ENCODE measurements at places on chromosomes 3 and 15.

DNA sequence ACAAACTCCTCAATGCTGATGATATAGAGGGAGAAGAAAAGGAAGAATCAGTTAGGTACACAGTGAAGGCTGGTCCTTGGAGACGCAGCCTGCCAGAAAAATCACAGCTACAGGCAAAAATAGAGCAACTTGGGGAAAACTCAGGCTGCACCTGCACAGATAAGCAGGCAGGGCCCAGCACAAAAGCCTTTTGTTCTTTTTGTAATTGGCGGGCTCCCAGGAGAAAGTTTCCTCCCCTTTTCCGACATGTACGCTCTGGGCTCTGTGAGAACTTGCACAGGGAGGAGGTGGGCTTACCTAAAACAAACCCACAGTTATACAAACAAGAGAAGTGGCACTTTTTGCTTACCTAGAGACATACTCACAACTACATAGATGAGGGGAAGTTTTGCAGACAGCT, 813.4 kb upstream of the EPHA6 start:
- no peak for DNase-seq

- DNase-seq = no peak
Measured at GRCh38 chr15:97712530-97712929, 248.0 kb upstream of the ARRDC4 start.

DNA sequence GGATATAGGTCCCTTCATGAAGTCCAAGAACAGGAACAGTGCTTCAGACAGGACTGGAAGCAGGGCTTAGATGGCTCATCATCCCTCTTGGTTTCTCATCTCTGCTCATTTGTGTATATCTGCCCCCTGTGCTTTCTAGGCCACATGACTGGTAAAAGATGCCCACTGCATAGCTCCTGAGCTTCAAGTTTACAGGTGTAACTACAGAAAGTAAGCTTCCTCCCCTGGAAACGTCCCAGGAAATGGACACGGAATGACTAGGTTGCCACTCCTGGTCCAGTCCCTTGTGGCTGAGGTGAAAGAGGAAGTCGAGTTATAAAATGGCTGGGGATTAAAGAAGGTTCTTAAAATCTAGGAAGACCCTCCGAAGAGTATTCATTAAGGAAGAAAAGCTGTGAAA, 32.5 kb downstream of the MYO5A start:
- no peak for DNase-seq

DNA sequence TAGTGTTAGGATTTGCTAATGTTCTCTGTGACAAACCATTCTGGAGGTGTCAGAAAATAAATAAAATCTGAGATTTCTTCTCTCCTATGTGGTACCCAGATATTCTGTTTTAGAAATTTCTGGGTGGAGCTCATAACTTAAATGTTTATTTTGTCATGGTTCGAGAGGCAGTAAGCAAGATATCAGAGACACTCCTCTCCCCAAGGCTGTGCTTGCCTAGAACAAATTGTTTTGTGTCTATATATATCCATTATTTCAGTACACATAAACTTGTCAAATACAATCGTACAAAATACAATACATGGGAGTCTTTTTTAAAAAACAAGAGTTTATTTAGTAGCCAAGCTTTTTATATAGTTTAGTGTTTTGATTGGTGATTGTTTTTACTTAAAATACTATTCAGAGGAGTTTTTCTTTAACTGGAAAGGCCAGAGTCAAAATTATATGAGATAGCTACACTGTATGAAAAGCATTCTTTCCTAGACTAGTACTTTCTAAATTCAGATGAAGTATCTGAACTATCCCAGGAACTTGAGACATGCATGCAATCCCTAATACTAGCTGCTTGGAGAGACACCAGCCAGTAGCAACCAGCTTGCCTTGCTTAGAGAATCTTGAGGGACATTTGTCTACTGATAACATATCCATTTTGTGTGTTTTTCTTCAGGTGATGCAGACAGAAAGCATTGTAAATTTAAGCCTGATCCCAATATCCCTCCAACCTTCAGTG, 4.7 kb downstream of the EXOG start:
- no peak for DNase-seq

DNA sequence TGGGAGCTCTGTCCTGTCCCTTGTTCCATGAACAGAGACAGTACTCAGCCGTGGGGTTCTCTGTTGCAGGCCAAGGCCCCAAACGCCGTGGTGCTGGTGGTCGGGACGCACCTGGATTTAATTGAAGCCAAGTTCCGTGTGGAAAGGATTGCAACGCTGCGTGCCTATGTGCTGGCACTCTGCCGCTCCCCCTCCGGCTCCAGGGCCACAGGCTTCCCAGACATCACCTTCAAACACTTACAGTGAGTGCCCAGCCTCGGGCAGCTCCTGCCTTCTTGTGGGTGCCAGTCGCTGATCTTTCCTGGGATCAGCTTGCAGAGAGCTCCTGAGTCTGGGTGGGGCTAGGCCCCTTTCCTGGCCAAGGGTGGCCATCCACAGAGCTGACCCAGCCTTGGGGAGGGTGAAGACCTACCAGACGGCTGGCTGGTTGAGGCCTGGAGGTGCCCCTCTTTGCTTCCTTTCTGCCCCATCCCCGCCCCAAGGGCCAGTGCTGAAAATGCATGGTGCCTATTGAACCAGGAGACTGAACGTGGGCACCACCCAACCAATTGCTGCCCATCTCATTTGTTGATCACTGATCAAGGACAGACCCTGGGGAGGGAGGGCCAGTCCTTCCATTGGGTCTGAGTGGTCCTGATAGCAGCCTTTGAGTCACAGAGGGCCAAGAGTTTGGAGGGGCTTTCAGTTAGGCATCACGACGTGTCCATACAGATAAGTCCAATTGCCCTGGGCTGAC, 106.9 kb downstream of the LRRK1 start:
- no peak for DNase-seq

GRCh38 chr15:33722005-33722672, 246.2 kb upstream of the CHRM5 start:
- DNase-seq = peak; percentile 38

DNA sequence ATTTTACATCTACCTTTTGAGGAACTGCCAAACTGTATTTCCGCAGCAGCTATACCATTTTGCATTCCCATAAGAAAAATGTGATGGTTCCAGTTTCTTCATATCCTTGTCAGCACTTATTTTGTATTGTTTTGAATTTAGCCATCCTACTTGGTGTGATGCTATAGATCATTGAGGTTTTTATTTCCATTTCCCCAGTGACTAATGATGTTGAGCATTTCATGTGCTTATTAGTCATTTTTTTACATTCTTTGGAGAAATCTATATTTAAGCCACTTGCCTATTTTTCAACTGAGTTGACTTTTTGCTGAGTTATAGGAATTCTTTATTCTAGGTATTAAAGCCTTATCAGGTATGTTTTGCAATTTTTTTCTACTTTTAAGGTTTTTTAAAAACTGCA, 347.6 kb upstream of the RARB start:
- DNase-seq = no peak

DNA sequence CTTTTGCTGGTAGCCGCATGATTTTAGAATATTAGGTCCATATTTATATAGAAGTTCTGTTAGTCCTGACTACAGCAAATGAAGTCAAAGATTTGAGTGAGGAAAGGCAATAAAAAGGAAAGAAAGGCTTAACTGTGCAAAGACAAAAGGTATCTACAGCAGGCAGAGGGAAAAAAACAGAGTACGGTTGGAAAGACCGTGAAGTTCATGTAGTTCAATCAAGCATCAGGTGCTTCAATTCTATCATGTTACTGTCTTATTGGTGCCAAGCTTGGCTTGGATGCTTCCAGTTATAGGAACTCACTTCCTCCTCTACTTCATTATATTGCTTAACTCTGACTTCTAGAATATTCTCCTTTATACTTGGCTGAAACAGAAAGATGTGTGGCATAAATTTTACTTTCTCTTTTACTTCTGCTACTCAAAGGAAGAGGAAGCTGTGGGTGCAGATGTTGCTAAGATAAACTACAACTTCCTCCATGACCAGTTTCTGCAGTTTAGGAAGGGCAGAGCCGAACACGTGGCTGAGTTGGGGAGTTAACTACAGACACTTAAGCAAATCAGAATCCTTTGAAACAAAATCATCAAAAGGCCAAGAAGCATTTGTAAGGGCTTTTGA, 72.6 kb upstream of the ZBED2 start:
- no peak for DNase-seq

DNA sequence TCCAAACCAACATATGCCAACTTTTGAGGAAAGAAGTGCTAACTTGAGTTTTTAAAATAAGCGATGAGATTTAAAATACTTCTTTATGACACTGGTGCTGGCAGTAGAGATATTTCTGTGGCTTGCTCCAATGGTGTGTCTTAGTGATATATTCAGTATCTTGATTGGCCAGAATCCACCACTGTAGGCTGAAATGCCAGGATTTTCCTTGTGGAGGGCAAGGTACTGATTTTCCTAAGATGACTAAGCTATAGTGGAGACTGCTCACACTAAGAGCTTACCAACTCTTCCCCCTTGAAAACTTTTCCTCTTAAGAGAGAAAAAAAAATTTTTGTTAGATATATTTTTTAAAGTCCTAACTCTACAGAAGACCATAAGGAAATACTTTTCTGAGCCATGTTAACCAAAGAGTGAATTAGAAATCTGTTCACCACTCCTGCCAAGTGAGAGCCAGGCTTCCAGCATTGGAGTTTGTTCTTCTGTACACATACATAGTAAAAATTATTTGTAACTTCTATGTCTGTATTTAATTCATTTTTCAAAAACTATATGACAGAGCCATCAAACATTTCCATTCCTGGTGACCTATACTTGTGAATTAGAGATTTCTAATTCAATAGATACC, 109.1 kb downstream of the PPP2R3A start:
- DNase-seq = no peak

GRCh38 chr15:91559066-91559465, 294.4 kb upstream of the SLCO3A1 start:
- DNase-seq = no peak

- DNase-seq = no peak
Measured at GRCh38 chr3:149026718-149027117, 35.4 kb downstream of the GYG1 start.

DNA sequence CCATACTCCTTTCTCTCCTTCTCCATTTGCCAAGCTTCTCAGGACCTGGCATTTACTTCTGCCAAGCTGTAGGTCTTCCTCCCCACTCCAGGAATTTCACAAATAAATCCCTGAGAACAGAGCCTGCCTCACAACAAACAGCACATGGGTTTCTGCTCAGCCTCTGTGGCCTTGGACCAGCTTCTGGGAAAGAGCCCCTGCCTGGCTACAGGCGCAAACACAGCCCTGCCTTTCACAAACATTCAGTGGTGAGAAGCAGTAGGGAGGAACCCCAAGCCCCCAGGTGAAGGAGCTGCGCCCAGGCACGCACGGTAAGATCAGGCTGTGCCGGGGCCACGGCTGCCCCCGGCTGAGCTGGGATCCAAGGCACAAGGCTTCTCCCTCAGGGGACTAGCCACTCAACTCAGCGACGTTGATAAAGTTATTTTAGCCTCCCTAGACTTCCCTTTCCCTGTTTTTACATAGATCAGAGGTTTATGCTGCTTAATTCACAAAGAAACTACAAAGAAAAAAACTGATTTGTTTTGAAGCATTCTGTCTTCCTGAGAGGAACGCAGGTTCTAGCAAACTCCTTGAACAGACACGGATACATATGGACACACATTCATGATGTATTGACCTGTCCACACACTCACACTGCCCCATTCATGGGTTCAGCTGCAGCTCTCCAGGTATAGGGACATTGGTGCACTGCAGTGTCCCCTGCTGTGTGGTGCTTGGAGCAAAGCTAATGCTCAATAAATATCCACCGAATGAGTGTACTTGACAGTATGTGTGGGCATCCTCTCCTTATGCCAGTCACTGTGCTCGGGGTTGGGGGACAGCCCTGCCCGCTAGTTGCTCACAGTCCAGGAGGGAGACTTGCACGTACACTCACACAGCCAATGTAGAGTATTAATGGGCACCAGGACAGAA, 25.4 kb downstream of the HES1 start:
- DNase-seq = no peak

- DNase-seq = no peak
Measured at GRCh38 chr3:158095111-158095813, 11.0 kb downstream of the SHOX2 start.

DNA sequence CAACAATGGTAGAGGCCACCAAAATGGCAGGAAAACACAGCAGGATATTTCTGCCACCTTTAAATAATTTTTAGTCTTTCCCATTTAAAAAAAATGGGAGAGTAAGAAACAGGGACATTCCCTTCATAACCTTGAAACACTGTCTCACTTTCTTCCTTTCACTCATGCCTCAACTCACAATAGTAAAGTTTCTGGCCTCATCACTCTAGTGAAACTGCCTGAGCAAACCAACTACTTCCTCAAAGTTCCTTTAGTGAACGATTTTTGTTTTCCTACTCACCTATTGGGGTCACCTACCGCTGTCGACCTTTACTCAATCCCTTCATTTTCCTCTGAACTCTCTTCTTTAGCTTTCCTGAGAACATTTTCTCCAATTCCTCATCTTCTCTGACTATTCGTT, 33.0 kb downstream of the SHC4 start:
- no peak for DNase-seq

DNA sequence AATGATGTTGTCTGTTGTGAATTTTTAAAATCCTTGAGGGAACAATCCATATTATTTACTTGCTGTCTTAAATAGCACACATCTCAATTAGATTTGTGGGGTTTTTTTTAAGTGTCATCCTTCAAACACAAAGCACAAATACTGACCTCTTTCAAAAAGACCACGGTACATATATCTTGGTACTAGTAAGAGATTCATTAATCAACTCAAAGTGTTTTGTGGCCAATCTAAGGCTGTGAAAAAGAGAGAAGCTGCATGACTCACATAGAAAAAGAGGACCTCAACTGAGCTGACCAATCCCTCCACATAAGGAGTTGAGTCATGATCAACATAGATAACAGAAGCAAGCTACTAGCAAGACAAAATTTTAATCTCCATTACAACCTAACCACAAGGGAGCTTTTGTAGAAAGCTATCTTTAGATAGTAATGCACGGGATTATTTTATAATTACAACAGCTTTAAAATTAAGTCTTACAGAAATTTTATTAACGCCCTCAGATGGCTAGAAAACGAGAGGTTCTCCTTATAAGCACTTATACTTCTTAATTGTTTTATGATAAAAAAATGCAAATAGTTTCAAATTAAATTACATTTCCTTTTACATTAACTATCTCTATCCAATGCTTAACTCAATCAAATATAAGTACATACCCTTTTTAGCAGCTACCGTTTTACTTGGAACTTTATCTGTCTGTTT, 60.5 kb downstream of the TOP2B start:
- DNase-seq = no peak

Data from keratinocyte (primary cell).